Activated naive CD8-positive, alpha-beta T cell treated with anti-CD3 and anti-CD28 coated beads for 36 hours (primary cell): ENCODE measurements at places on chromosomes 1 and 21.
A peak's percentile ranks its signal among the peaks of the same experiment; 100 is the strongest.

DNA sequence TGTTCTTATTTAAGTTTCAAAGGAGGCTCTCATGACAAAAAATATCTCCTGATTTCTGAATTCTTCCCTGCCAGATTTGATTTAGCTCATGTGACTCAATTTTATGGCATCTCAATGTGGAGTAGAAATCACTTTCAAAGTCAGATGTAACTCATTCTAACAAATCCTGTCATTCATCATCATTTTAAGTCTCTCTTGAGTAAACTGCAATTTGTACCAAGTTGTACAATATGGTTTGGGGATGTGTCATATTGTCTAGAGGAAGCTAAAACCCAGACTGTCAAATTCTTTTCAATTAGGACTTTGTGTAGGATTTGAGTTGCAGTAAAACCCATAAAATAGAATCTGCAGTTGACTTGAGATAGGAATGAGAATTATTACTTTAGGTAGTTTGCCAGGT, 2101.0 kb downstream of the NCAM2 start:
- no peak for DNase-seq

- DNase-seq = no peak
These were observed 2.7 kb downstream of the DIO1 start for GRCh38 chr1:53896635-53897229.

DNA sequence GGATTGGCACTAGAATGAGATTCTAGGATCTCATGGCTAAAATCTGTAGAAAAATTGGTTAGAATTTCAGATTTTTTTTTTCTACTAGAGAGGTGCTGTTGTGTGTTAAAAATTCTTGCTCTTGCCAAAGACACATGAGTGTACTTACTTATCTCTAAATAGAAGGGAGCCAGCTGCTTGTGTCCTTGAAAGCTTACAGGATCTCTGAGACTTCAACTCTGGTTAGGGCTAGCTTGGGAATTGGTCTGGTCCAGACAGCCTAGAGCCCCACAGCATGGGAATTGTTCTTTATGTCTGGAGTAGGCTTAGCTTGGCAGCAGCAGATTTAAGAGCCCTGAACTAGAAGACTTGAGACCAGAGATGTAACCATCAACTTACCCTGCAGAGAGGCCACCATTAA, 37.3 kb downstream of the MACO1 start:
- DNase-seq = no peak

DNA sequence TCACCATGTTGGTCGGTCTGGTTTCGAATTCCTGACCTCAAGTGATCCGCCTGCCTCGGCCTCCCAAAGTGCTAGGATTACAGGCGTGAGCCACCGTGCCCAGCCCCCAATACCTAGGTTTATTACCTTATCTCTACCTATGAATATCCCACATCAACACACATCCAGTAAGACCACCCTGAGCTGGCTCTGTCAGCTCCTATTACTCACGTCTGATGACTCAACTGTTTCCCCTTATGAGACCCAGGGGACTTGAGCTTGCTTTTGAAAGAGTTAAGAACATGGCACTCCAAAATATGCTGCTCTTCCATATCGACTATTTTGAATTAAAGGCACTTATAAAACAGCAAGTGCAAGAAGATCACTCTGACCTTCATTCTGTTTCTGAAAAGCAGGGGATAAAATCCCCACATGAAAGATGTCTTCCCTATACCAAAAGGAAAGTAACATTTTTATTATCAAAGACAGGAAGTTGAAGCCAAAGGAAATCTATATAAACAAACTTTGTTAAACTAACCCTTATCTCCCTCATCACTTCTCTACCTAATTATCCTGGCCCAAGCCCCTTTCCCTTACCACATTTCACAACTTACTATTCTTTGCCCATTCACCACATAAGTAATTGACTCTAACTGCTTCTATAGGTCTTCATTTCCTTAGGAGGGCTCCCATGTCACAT, 41.3 kb upstream of the OSBPL9 start:
- no peak for DNase-seq

GRCh38 chr1:21756393-21757089, 26.4 kb downstream of the USP48 start:
- DNase-seq = no peak

GRCh38 chr1:173330149-173330951, 123.2 kb upstream of the TNFSF4 start:
- DNase-seq = no peak

DNA sequence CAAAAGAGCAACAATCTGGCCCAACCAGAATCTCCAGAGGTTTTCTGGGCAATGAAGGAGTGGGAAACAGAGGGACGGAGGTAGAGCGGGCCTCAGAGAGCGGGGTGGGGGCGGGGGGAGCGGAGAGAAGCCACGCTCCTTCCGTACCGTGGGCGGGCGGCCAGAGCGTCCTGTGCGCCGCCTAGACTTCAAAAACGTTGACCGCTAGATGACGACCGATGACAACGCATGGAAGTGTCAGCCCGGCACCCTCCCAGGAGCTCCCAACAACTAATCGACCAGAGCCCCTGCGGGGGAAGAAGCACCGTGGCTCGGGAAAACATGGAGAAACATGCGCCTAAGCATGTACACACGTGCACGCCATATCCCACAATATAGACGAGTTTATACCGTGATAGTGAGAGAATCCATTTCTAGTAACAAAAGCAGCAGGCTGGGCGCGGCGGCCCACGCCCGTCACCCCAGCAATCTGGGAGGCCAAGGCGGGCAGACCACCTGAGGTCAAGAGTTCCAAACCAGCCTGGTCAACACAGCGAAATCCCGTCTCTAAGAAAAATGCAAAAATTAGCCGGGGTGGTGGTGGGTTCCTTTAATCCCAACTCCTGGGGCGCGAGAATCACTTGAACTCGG, 131.9 kb downstream of the LIPI start:
- DNase-seq = no peak

DNA sequence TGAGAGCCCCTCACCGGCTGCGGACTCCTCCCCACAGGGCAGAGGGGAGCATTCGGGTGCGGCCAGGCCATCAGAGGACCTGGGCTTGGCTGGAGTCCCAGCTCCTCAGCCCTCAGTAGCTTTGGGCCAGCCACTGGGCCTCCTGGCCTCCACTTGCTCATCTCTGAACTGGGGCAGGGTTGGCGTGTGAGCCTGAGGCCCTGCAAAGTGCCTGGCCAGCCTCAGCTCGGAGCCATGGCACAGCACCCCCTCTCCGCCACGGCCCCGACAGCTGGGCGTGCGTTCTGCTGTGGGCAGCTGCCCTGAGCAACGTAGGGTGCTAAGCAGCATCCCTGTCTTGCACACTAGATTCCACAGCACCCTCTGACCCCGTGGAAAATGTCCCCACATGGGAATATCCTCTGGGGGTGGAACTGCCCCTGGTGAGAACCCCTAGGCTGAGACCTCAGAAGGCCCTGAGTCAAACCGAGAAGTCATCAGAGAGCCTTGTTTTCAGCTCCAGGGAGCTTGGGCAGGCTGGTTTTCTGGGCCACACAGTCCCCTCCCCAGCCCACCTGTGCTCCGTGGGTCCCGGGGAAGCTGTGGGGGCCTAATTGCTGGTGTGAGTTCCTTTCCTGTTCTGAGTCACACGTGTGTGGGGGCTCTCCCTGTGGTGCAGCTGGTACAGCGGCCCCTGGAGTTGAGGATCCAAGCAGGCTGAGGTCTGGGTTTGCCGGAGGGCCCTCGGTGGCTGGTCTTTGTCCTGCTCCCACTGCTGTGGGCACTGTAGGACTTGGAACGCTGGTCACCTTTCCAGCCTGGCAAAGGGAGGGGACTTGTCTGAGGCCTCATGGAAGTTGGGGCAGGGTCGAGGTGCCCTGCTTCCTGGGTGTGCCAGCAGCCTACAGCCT, 24.5 kb downstream of the TP73 start:
- DNase-seq = peak; percentile 67

- no peak for DNase-seq
These were observed 257.5 kb downstream of the TOMM20 start for GRCh38 chr1:234871039-234871709.

DNA sequence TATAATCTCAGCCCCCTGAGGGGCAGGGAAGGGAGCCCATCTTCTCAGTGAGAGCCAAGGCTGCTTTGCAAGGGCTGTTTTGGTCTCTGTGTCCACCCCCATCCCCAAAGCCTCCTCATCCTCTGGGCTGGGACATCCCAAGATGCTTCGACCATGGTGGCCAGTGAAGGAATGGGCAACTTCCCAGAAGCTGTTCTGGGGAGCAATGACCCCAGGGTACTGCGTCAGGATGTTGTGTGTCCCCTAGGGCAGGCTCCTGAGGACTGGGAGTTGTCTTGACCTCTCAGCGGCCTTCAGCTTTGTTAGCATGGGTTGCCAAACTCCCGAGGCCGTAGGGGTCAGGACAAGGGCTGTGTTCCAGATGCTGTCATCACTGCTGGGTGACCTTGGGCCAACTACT, 238.4 kb upstream of the POU3F1 start:
- no peak for DNase-seq

DNA sequence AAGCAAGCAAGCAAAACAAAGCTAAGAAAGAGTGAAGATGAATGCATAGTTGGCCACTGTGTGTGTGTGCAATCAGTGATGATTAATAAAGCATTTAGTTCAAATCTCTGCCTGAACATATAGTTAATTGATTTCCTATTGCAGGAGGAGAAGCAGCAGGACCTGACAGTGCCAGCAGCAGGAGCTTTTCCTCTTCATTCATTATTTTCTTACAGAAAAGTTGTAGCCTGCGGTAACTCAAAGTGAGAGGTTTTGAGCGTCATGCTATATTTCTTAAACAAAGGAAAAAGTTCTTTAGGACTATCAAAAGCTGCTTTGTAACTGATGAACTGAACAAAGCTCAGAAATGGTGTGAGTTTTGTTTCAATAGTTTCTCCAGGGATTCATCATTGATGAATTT, 379.9 kb downstream of the PTBP2 start:
- DNase-seq = no peak

- DNase-seq = no peak
These were observed 61.9 kb upstream of the RGS1 start for GRCh38 chr1:192513697-192514096.
